ENCODE measurements at places on chromosomes 4 and X.

GRCh38 chr4:6878451-6879059, 31.1 kb upstream of the TBC1D14 start:
- no peak for DNase-seq

GRCh38 chr4:87580057-87580456, 28.3 kb upstream of the DSPP start:
- no peak for DNase-seq

- DNase-seq, result no peak
Observed at GRCh38 chr4:33349376-33349775, 2629.2 kb downstream of the PCDH7 start.

GRCh38 chr4:185591679-185592141, 56.4 kb upstream of the PDLIM3 start:
- no peak for DNase-seq

- no peak for DNase-seq
Observed at GRCh38 chr4:188778905-188779304, 639.7 kb downstream of the TRIML1 start.

DNA sequence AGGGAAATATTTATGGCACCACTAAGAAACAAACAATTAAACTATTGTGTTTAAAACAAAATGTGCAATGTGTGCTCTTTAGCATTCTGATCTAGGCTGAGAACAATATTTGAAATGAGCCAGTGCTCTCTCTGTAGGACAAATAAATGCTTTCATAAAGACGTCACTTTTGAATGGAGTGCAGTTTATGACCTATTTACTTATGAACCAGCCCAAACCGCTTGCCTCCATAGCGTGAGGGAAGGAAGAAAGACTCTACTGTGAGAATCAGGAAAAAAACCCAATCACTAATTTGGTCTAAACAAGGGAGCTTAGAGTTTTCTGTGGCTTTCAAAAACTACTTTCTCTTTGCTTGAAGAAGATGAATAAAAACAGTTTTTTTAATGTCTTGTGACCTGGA, 39.4 kb downstream of the SAT1 start:
- no peak for DNase-seq

GRCh38 chrX:16148896-16149295, 18.4 kb upstream of the MAGEB17 start:
- DNase-seq, result no peak

- DNase-seq, result no peak
Observed at GRCh38 chrX:46398126-46398525, 147.1 kb downstream of the ZNF674 start.

GRCh38 chrX:144801786-144802185, 445.5 kb upstream of the SPANXN1 start:
- DNase-seq, result no peak

DNA sequence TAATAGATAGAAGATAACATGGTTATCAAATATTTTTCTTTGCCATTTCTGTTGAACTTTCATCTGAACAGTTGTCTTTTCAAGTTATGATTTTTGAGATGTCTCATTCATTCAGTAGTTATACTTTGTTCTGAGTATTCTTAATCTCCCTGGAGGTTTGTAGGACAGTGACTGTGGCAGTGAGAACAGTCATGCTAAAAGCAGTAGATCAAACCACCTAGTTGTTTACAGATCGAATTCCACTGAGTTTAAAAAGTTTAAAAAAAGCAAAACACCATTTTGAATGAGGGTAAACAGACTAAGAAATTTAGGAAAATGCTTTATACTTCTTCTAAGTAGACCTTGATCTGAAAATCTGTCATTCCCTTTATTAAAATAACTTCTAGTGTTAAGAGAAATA, 107.2 kb downstream of the CEP135 start:
- DNase-seq, result no peak

DNA sequence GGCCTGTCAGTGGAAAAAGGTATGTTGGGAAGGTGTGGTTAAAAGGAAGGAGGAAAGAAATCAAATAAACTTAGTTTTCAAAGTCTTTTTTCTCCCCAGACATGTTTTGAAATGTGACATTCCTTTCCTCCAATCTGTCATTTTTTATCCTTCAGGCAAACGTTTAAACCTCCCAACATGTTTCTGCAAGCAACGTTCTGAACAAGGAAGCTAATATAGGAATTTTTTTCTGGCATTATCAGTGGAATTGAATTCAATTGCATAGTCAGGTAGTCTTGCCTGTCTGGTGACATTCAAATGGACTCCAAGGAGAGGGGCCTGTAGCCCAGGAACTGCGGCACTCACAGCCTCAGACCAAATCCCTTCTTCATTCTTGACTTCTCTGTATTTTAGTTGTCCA, 30.0 kb upstream of the RASSF6 start:
- DNase-seq, result no peak

DNA sequence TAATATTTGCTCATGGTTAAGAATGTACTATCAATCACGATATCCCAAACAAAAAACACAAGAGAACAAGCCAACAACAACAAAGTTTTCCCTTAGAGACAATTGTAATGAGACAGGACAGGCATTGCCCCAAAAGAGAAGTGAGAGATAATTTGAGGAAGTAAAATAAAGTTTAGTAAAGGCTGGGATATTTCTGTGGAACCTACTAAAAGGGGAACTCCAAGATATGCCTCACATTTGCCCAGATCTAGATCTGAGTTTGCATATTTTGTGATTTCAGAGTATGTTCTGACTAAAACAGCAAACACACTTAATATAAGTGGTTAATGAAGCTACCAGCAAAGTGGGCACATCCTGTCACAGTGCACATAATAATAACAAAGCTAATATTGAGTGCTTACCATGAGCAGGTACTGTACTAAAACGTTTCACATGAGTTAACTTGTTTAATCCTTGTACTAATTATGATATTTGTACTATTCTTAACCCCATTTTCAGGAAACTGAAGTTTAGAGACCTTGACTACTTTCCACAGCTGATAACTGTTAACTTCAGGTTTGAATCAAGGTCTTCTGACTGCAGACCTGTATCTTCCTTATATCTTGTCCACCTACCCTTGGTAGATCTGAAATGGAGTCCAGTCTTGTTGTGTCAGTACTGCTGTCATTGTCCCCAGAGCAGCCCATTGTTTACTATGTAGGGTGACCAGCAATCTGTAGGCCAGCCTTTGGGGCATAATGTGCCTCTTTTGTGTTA, 26.0 kb upstream of the BMP2K start:
- no peak for DNase-seq

- no peak for DNase-seq
Observed at GRCh38 chr4:145440292-145441007, 41.2 kb upstream of the SMAD1 start.

All from CD4-positive, alpha-beta T cell treated with Interleukin-10 for 1 hour (primary cell).